ENCODE measurements at places on chromosomes 16 and 17.

DNA sequence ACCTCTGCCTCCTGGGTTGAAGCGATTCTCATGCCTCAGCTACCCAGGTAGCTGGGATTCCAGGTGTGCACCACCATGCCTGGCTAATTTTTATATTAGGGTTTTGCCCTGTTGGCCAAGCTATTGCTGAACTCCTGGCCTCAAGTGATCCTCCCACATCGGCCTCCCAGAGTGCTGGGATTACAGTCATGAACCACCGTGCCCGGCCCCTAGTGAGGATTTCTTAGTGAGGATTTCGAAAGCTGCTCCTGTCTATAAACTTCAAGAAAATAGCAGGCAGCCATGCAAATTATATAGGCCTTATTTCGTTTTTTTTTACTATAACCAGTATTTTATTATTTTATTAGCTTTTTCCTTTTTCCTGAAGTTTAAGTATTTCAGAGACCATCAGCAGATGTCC, 41.6 kb downstream of the EPN2 start:
- DNase-seq: no peak

DNA sequence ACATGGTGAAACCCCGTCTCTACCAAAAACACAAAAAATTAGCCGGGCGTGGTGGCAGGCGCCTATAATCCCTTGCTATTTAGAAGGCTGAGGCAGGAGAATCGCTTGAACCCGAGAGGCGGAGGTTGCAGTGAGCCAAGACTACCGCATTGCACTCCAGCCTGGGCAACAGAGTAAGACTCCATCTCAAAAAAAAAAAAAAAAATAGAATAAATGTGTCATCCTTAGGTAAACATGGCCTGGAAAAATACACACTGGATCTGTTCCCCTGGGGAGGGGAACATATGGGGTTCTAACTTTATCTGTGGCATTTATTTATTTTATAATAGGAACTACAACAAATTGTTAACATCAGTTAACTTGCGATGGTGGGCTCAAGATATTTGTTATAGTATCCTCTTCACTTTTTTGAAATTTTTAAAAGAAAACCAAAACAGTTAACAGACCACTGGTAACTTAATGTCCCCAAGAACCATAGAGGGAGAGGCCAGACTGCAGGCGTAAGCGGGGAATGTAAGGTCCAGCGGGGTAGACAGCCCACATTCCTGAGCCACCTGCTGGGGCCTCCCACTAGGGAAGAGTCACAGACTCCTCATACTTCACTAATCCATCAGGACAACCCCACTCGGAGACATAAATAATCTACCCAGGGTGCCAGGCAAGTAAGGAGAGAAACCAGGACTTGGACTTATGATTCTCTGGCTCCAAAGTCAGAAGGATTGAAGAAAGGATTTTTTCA, 12.5 kb upstream of the TXNDC11 start:
- DNase-seq: no peak

GRCh38 chr17:13346996-13347762, 254.6 kb downstream of the HS3ST3A1 start:
- peak; percentile 31 for DNase-seq

GRCh38 chr16:4703906-4704305, 10.5 kb downstream of the NUDT16L1 start:
- no peak for DNase-seq

DNA sequence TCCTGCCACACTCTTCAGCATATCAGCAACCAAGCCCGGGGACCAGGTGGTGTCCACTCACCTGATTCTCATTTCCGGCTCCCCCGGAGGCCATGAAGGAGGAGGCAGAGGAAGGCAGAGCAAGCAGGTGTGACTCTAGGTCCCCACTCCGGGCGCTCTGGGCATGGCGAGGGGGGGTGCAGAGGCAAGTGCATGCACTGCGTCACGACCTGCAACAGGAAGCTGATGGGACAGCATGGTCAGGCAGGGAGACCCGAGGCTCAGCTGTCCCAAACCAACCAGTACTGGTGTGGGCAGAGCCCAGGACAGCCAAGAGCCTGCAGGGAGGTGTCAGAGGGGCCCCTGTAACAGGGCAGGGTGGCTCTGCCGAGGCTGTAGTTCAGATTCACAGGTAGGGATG, 2.1 kb upstream of the ENGASE start:
- no peak for DNase-seq

DNA sequence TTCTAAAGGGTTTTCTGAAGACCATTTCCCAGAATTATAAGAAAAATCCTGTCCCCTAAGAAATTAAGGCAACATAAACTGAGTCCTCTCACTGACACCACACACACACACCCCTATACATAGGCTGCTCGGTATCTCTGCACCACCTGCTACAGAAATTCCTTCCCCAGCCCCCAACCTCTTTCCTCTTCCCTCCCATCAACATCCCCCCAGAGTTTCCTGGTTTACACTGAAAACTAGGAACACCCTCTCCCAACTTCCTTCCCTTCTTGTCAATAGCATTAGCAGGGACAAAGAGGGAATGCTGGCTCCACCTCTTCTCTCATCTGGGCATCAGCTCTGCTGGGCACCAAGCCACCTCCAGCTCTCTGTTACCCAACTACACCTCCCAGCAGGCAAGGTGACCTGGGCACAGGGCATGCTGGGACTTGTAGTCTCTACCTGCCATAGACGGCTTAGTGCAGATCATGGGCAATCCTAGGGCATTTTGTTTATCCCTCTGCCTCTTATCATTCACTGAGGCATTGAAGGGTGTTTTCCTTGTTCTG, 15.7 kb downstream of the CAVIN1 start:
- DNase-seq: peak; percentile 48

DNA sequence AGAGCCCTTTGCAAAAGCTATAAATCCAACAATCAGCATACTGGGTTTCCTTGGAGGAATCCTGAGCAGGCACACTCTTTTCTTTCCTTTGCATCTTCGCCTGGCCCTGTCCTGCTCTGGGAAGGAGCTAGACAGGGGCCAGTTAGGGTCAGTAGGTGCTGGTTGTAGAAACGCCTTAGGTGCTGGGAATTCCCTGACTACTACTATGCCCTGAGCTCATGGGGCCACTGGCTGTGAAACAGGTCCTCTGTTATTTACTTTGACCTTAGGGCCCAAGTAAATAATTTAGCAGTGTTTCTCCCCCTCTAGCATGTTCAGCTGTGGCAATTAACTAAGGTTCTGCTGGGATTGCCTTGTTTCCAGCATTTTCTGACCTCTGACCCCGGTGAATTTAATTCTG, 15.8 kb upstream of the WSCD1 start:
- no peak for DNase-seq

GRCh38 chr17:35775039-35775438, 14.4 kb downstream of the C17orf50 start:
- no peak for DNase-seq
